ENCODE measurements at places on chromosomes 5 and 9. TPM values are rescaled to one million over a fixed set of nuclear protein-coding genes. Genes with fewer than 3 reads are reported as not detected.

NOTCH1 gene
- polyA plus RNA-seq, result 13.4 TPM

SPOCK1 gene
- 6.3 TPM for polyA plus RNA-seq

SLC6A7 gene
- 5.7 TPM for polyA plus RNA-seq

IL5 gene
- polyA plus RNA-seq, result 0.07 TPM

PPP3R2 gene
- 0.01 TPM for polyA plus RNA-seq

GKAP1 gene
- polyA plus RNA-seq, result 15.4 TPM

MEF2C gene
- 14.4 TPM for polyA plus RNA-seq

SEMA5A gene
- polyA plus RNA-seq, result 11.9 TPM
